Right renal pelvis (tissue), 4 donors: ENCODE measurements at places on chromosomes 11 and 22. TPM values are rescaled to one million over a fixed set of nuclear protein-coding genes. Genes with fewer than 3 reads are reported as not detected.

- DNase-seq, result no peak
Measured at GRCh38 chr11:77287615-77288273, 13.7 kb downstream of the GDPD4 start.

DNA sequence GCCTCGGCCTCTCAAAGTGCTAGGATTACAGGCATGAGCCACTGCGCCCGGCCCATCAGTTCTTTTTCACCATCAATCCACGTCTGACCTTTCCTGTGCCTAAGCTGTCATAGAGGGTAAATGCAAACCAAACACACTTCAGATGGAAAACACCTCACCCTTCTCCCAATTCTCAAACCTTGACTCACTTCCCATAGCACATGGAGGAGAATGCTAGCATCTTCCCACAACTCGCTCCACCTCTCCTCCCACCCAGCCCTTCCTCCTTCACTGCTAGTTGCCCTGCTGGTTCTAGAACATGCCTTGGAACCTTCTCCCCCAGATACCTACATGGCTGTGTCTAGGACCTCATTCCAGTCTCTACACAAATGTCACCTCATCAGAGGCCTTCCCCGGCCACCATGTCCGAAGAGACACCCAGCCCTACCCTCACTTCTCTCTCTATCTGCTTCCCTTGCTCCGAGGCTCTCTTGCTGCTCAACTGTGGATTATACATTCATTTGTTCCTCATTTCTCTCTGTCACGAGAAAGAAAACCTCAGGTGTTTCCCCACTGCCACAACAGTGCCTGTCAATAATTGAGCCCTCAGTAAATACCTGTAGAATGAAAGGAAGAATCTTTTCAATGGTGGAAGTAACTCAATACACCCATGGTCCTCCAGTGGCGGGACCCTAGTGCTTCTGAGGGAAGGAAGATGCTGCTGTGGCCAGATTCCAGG lies 21.3 kb upstream of the NCF4 start:
- no peak for DNase-seq

GRCh38 chr11:16154715-16155396 lies 201.5 kb downstream of the SOX6 start:
- no peak for DNase-seq

GRCh38 chr11:10351435-10351764 lies 46.5 kb downstream of the ADM start:
- no peak for DNase-seq

DNA sequence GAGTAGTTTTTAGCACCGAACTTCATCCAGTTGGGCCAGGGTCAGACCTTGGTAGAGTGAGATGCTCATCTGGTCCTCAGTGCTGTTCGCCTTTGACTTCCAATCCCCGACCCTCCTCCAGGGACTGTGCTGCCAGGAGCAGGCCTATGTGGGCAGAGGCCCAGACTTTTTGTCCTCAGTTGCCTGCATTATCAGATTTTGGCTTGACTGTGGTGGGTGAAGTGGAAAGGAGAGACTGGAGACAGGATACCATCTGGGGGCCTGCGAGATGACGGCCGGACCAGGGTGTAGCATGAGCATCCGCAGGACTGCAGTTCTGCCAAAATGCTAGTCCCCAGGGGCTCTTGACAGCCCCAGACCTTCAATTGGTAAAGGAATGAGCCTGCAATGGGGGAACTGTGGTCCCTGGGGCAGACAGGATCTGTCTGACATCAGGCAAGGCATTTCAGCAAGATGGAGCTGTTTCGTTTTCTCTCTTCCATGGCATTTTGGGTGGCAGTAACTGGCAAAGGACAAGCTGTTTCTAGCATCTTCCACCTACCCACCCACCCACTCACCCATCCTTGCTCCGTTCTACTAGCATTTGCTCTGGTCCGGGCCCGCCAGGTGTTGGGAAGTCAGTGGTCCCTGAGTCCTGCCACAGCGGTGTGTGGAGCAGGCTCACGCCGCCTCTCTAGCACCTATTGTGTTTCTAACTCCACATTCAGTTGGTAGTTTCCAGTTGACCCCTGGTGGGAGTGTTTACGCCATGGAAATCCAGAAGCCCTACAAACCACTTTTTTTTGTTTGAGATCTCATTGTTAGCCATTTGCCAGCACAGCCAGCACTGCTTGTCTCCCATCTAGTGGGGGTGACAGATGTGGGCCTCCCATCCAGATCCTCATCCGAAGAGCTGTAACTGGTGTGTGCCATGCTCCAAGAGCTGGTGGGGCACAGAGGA lies 53.5 kb downstream of the OTOG start:
- no peak for DNase-seq

The CABP4 gene
- 0.45 TPM for polyA plus RNA-seq

The OR52A1 gene
- not detected for polyA plus RNA-seq

The FXYD2 gene
- polyA plus RNA-seq, result 408 TPM

The RAB36 gene
- 16.1 TPM for polyA plus RNA-seq

The ABCC8 gene
- 1.00 TPM for polyA plus RNA-seq

The PTPN5 gene
- polyA plus RNA-seq, result 0.79 TPM
